ENCODE measurements at places on chromosomes 2 and 18.

DNA sequence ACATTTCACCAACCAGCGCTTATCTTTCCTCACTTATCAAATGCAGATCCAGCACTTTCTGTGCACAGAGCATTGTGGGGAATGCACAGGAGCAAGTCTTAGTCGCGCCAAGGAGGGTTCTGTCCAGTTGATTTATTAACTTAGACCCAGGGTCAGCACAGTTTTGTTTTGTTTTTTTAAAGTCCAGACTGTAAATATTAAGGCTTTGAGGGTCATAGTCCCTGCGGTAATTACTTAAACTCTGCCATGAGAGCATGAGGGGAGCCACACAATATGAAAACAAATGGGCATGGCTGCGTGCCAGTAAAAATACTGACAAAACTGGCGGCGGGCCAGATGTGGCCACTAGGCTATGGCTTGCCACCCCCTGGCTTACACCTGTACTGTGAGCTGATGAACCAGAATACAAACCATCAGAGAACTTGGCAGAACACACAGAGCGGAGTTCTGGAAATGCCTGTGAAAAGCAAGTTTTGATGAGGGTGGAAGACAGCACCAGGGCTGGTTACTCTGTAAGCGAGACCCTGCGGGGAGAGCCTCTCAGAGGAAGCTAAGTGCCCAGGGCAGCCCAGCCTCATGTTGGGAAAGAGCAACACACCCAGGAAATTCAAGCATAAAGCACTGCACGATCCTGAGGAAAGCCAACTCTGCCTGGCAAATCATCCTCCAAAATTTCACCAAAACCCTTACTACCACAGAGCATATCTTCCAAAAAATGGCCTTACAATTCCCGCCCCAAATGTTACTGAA lies 43.6 kb downstream of the L3MBTL4 start:
- DNase-seq = no peak

GRCh38 chr18:63999871-64000270 lies 30.0 kb downstream of the SERPINB8 start:
- no peak for DNase-seq

- DNase-seq = no peak
Observed at GRCh38 chr2:130875935-130876334, 39.2 kb downstream of the ARHGEF4 start.

DNA sequence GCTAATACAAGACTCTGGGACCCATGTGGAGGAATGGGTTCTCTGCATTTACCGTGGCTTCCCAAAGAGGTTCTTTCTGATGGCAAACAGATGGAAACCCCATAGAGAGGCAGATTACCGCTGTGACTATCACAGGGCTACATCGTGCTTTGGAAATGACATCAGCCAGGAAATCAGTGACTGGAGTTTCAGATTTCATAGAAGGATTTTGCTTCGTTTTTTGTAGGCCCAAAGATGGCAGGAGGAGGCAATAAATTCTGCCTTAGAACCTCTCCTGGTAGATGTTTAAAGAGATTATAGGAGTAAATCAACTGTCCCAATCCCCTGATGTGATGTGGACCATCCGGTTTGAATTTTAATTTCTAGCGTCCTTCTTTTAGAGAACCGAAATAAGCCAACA lies 214.1 kb downstream of the AGPS start:
- DNase-seq = no peak

- no peak for DNase-seq
Observed at GRCh38 chr2:120450196-120450820, 104.4 kb downstream of the INHBB start.

- DNase-seq = no peak
Observed at GRCh38 chr2:142954493-142954892, 77.0 kb downstream of the KYNU start.

DNA sequence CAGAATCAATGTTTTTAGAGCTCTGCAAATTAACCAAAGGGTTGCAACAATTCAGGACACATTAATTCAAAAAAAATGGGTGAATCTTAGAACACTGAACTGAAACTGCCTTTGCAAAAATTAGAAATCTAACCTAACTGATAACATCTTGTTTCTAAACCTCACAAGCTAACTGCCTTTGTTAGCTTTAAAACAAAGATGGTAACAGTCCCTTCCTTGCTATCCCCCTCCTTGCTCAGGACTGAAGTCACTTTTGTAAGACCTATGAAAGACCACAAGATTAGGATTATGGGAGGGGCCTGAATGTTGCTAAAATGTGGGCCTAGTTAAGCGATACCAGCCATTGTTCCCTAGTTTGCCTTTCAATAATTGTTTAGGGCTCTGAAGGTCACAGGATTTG lies 44.9 kb upstream of the LONRF2 start:
- DNase-seq = no peak

GRCh38 chr2:55550368-55551102 lies 31.0 kb downstream of the CFAP36 start:
- no peak for DNase-seq

GRCh38 chr2:192978395-192978794 lies 783.7 kb upstream of the TMEFF2 start:
- no peak for DNase-seq

DNA sequence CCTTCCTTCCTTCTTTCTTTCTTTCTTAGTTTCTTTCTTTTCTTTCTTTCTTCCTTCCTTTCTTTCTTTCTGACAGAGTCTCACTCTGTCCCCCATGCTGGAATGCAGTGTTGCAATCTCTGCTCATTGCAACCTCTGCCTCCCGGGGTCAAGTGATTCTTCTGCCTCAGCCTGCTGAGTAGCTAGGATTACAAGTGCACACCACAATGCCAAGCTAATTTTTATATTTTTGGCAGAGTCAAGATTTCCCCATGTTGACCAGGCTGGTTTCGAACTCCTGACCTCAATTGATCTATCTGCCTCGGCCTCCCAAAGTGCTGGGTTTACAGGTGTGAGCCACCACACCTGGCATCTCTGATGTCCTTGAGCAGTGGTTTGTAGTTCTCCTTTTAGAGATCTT lies 48.5 kb downstream of the IL1R2 start:
- DNase-seq = no peak

DNA sequence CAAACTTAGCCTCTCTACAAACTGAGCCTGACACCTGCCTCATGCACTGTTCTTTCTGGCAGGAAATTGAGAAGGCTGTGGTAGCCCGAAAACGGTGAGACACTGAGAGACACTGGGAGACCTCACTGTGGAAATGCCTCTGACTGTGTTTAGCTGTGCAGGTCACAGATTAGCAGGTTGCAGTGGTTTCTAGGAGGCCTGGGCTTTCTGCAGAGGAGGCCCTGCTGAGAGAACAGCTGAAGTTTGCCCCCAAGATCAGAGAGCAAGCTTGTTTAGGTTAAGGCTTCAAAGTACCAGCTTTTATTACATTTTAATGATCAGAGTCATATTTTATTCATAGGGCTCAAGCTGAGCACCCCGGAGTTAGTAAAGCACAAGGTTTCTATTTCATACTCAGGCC lies 68.7 kb upstream of the LYPD6 start:
- no peak for DNase-seq

- DNase-seq = no peak
Observed at GRCh38 chr2:134892282-134893035, 26.2 kb upstream of the CCNT2 start.

GRCh38 chr2:109135359-109136197 lies 6.6 kb downstream of the SH3RF3 start:
- no peak for DNase-seq

DNA sequence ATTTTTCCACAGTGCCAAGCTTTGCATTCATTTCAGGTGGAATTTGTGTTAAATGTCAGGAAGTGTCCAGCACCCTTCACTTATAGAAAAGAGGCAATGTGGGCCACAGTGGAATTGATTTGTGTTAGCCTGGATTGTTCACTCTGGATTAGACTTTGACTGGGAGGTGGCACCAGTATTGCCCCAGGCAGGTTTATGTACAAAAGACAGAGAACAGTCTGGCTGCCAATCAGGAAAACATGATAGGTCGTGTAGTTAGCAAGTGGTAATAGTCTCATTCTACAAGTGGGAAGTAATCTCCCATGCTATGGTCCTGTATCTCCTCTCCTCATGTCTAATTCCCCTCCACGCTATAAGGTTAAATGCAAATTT lies 45.6 kb downstream of the RAB27B start:
- DNase-seq = no peak

DNA sequence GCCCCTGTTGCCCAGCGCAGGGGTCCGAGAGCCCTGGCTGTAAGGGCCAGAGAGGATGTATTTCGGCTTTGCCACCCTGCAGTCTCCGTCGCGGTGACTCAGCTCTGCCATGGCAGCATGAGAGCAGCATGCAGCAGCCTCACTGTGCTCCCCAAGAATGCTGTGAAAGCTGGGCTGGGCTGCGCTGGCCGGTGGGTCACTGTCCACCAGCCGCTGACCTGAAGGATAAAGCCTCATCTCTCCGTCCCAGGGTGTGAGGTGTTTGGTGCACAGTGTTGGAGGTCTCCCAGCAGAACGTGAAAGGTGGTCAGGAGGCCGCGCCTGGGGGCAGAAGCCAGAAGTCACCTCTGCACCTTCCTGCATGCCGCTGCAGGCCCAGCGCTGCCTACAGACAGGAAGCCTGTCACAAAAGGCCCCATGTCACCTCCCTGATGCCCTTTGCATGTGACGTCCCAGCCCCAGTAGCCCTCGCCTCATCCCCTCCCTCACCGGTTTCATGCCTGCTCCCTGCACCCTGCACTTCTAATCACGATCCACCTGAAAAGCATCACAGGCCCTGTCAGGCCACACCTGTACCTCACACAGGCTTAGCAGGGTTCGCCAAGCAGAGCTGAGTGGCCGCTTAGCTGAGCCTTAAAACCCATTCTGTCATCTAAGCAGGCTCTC lies 342.1 kb downstream of the EIPR1 start:
- DNase-seq = no peak

DNA sequence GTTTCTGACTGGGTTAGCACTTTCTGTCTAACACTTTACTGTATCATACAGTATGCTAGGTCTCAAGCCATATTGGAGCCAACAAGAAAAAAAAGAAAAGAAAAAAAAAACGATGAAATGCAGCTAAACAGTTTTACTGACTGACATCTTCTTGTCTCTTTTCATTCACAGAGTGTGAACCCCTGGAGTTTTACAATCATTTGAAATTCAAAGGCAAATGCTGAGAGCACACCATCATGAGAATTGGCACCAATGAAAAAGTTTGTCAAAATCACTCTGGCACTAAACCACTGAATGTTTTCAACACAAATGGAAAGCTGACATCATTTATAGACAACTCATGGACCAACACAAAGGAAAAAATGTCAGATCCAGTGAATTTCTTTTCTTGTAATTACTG lies 513.3 kb downstream of the LRRTM4 start:
- DNase-seq = no peak

DNA sequence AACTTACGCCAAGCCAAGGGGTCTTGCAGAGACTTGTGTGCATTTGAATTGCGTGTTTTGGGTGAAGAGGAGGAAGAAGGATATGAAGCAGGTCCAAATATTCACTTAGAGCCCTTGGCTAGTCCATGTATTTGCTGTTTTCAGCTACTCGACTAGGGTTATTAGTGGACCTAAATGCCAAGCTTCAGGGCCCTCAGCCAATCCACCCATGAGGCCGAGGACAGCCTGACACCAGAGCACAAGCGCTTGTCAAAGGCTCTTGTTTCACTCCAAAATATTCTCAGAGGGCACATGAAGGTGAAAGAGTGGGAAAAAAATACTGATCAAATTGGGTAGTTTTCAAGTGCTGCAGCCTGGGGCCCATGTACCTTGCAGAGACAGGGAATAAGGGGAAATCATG lies 174.8 kb upstream of the ACAA2 start:
- DNase-seq = no peak

- DNase-seq = no peak
Observed at GRCh38 chr2:239793836-239794235, 231.3 kb downstream of the NDUFA10 start.

DNA sequence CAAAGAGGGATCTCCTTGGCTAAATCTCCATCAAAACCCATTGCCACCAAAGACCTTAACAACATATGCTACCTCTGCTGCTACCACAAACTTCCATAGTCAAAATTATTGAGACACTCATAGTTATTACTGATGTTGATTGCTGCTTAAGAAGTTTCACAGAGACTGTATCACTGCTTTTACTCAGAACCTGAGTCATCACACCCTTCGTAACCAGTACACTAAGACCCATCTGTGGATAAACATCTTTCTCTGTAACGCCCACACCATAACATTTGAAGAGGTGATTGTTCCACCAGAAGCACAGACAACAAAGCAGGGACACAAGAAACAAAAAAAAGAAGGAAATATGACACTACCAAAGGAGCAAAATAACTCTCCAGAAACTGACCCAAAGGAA lies 1563.1 kb downstream of the LRP1B start:
- no peak for DNase-seq

DNA sequence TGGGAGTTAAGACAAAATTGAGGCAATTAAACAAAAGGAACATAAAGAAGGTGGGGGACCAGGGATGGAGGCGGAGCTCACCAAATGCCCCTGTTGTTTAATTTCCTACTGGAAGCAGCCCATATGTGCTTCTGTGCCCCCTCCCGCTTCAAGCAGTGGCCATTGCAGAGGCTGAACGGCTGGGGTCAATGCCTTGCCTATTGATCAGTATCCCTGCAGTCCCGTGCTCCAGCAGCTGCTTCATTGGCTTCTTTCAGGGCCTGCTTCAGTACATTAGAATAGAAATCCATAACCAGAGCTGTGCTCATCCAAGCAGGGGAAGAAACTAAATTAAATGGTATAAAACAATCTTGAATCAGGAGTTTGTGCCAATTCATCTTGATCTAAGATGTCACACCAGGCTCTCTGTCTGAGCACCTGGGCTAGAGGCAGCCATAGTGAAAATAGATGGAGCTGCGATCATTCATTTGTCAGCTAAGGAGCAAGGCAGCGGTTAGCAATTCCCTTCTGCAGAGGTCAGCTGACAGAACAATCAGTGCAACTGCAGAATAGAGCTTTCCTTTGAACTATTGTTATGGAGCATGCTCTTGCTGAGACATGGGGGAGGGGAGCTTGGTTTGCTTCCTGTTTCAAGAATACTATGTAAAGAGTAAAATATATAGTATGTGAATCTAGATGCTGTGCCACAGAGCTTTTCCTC lies 222.4 kb downstream of the WDR7 start:
- DNase-seq = no peak

DNA sequence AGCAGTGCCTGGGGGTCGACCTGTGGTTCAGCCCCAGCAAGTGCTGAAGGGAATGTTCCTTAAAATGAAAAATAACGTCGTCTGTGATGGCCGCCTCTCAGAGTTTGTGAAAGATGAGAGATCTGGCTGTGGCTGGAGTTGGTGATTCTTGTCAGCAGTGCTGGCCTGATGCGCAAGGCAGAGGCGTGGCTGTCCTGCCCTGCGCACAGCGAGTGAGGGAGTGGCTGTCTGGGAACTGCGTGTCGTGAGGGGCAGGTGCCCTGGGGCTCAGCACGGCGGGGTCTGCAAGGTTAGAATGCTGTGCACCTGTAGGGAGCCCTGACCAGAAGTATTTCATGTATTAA lies 8.8 kb downstream of the NFATC1 start:
- no peak for DNase-seq

- no peak for DNase-seq
Observed at GRCh38 chr2:19890104-19890503, 11.7 kb downstream of the TTC32 start.

GRCh38 chr2:65979446-65979845 lies 455.5 kb upstream of the MEIS1 start:
- no peak for DNase-seq

All from T-cell (primary cell).